ENCODE measurements at places on chromosomes 12 and 14.

GRCh38 chr12:119113496-119113986 is 65.2 kb upstream of the HSPB8 start:
- DNase-seq: no peak

DNA sequence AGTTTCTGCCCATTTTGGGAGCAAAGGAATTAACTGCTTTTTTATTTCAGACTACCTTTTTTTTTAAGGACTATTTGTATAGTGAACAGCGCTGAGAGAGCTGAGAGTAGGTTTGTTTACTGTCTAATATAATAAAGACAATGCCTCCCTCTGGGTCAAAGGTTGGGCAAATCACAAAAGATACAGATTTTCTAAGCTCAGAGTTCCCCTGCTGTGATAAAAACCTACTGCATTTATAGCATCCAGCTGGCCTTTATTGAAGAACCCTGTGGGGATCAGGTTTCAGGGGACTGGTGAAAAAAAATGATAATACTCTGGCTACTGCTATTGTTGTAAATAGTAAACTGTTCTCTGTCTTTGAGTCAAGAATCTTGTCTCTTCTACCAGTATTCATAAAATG is 28.7 kb downstream of the CCDC59 start:
- no peak for DNase-seq

DNA sequence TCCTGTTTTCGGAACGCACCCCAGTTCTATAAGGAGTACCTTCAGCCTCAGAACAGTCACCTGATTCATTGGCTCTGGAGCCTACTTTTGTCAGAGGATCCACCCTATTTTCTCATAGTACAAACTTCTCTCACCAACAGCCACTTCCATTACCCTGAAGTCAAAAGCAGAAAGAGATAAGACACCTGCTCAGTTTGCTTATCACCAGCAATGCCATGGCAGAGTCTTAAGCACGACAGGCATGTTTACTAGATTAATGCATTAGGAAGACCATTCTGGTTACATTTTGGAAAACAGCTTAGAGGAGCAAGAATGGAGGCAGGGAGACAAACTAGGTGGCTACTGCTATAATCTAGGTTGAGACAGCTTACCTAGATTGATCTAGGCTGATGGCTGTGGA is 67.7 kb downstream of the GXYLT1 start:
- DNase-seq: no peak

DNA sequence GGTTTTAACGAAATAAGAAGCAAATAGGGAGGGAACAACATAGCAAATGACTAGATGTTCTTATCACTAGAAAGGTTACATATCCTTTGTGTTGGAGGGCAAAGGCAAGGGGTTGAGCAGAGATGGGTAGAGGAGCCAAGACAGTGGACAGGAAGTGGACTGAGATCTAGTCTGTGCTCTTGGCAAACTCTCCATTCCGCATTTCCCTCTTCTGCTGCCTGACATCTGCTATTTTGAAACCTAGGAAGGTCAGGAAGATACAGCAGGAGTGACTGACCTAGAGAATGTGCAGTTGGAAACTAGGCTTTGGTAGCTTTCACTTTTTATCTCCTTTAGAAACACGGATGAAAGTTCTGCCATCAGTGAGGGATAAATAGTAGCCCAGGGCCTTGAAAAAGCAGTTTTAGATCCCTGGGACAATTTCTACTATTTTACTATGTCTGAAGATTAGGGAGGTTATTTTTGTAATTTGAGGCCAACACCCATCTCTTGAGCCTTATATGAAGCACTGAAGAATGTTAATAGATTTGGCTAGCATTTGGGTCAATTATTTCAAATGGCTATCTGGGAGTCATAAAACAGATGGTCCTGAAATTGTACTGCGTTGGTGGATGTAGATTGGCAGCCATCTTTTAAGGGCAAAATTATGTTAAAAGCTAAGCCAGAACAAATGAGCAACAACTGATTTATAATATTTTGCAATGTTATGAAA is 410.3 kb downstream of the PCNX1 start:
- no peak for DNase-seq

DNA sequence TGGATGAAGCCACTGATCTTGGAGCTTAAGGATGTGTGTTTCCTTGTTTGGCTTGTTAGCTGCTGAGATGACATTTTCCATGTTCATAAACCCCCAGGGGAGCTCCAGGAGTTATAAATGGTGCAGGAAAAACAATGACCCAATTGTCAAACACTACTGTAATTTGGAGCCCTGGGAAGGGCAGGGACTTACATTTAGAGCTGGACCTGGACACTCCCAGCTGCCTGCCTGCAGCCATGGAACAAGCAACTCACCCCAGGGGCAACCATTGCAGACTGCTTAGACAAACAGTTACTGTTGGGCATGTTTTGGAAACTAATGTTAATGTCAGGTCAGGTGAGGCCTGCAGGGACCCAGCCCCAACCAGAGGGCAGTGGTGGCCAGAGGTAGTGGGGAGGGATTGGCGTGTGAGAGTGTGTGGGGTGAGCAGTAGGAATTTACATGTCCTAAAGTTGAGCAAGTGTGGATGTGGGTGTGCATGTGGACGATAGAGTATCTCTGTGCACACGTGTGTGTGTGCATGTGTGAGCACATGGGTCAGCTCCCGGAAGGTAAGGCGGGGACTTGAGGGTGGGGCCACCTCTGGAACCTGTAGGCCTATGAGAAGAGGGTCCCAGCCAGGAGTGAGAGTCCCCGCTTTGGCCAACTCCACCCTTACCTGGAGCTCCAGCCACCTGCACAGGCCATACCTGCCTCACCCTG is 86.4 kb upstream of the NOS1 start:
- DNase-seq: no peak

GRCh38 chr12:95548056-95548538 is 3.2 kb downstream of the USP44 start:
- no peak for DNase-seq

DNA sequence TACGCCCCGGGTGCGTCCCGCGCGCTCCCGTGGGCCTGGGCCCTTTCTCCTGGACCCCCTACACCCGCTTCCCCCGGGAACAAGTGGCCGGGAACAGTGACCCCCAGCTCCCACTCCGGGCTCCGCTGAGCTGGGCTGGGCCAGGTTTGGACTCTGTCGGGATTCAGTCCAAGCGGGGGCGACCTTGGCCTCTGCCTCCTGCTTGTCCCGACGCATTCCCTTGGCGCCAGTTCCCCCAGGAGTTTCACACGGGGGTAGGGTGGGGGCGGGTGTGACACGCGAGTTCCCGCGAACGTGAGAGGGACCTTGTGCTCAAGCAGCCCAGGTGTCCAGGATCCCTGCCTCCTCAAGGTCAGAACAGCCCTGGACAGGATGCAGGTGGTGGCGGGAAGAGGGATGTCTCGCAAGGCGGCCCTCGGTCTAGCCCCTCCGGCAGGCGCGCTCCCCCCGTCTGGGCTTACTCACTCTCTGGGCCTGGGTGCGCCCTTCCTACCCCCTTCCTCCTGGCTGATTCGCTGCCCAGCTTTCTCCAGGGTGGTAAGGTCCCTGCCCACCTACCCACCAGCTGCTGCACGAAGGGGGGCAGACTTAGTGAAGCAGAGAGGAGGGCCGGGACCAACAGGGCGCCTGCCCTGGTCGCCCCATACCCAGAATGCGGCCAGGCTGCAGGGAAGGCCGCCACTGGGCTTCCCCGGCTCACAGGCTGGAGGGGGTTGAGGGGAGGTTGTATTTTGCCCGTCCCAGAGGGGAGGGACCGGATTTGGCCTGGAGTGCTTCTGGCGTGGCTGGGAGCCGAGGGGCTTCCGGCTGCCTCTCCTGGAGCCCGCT is 862 bp downstream of the CRIP2 start:
- no peak for DNase-seq

DNA sequence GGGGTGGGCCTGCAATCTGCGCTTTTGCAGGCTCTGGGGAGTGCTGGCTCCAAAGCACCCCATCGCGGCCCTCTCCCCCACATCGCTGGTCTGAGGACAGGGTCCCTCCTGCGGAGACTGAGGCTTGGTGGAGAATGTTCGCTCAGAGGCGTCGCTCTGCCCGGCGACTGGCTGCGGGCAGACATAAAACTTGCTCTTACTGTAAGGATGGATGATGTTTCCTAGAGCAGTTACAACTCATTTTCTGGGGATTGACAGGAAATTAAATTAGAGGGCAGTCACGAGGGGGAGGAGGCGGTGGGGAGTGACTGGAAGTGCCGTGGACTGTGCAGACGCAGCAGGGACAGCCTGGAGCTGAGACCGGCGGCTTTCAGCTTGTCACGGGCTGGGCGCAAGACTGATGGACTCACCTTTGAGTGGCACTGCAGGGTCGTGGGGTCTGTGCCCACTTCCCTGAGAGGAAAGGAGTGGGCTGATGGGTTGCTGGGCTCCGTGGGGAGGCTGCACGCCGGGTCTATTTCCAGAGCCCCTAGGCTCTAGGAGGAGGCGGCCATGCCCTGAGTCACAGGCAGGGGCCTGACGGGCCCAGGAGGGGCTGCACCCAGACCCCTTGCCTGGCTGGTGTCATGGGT is 32.8 kb downstream of the NOC4L start:
- no peak for DNase-seq

DNA sequence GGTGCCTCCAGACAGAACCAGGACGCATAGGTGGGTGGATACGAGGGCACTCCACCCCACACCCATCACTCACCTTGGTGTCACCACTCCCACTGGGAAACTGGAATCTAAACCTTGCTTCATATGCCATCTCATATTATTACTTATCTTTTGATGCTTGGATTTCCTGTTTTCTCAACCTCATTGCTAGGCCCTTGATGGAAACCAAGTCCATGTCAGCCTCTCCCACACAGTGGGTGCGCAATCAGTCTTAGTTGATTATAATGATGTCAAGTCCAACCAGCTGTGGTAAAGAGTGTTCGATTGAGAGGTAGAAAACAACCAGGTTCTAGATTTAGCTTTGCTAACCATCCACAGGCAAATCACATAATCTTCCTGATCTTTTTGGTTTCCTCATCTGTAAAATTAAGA is 584 bp upstream of the DDHD1 start:
- no peak for DNase-seq

DNA sequence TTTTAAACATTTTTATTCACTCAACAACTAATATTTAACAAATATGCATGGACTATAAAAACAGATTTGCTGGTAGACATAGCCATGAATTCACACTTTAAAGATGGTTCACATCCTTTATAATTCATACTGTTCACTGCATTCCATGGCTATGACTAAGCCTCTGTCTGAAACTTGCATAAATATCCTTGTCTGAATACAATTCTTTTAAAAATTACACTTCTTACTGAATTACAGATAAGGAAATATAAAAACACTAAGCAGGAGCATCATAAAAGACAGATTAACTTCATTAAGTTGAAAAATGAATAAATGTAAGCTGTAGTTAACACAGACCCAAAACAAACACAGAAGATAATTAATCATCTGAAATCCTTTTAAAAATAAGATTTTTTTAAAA is 53.8 kb downstream of the GXYLT1 start:
- no peak for DNase-seq

DNA sequence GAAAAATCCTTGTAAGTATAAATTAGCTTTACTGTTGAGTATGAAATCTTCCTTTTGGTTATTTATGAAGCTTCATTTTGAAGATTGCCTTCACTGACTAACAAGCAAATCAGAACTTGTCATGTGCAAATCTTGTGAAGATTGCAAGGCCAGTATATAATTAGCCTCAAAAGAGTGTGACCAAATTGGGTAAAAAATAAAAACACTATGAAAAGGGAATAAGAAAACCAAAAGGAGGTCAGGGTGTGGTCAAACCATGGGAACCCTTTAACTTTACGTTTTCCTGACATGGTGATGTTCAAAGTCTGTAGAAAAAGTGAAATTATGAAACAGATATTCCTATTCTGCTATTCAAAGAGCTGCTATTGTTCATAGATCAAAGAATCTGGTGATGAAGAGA is 230.3 kb downstream of the BCAT1 start:
- no peak for DNase-seq

- no peak for DNase-seq
Measured at GRCh38 chr14:66641861-66642635, 134.1 kb downstream of the GPHN start.

GRCh38 chr12:80299976-80300375 is 144.1 kb upstream of the PTPRQ start:
- no peak for DNase-seq

GRCh38 chr14:70397746-70398145 is 19.1 kb downstream of the SYNJ2BP start:
- no peak for DNase-seq

DNA sequence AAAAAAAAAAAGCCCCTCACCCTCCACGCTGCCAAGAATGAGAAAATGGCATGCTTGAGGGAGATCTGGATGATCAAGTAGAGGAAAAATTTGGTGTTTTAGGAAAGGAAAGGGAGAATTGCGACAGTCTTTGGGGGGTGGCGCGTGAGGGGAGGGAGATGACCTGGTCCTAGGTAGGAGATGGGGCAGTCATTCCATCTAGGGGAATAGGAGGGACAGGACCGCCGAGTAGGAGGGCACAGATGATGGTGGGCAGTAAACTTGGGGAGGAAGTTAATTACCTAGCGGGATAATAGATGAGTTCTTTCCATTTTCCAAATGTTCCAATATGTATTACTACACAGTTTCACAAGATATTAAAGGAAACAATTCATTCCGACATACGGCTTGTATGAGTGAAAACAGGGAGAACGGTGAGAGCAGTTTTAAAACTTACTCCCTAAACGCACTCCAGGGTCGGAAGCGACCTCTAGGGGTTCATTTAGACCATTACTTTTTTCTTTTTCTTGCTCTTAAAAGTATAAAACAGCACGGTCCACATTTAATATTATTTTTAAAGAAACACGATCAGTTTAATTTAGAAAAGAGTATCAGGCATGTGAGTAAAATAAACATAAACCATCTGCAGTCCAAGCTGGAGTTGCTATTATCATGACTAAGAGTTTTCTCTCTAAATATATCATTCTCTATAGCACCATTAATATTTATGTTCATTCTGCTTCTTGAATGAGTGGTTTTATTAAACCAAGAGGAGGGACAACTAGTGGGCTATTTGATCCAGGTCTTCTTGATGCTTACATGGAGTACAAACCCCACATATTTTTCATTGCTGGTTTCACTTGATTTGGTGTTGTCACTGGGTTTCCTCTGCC is 3.0 kb upstream of the FNTB start:
- no peak for DNase-seq

- DNase-seq: no peak
Measured at GRCh38 chr12:128111333-128111732, 155.6 kb upstream of the TMEM132C start.

- DNase-seq: no peak
Measured at GRCh38 chr12:98740751-98741150, 95.7 kb downstream of the APAF1 start.

DNA sequence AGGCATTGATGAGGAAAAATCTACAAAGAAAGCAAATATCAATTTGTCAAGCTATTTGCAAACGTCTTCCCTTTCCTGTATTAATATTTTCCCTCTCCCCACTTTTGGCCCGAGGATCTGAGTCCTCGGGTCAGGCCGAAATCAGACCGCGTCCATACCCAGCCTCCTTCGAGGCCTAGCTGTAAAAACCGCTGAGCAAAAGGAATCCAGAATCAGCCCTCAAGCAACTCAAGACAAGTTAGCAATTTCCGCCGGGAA is 353 bp upstream of the MAPK1IP1L start:
- no peak for DNase-seq

GRCh38 chr14:52950410-52950897 is 396 bp downstream of the FERMT2 start:
- DNase-seq: no peak

All from stimulated activated CD8-positive, alpha-beta memory T cell treated with anti-CD3 and anti-CD28 coated beads, Interleukin-4, amount 100 ng/mL, for 4 hours (primary cell).